ENCODE measurements at places on chromosomes 11 and 22. TPM values are rescaled to one million over a fixed set of nuclear protein-coding genes. Genes with fewer than 3 reads are reported as not detected.

The C1QTNF5 gene
- total RNA-seq = not detected

The DRD4 gene
- total RNA-seq = 0.60 TPM

The TSPAN32 gene
- 5.6 TPM for total RNA-seq

The CTSW gene
- total RNA-seq = 16.8 TPM

- no peak for DNase-seq
These were observed 38.8 kb downstream of the STIM1 start for GRCh38 chr11:3894128-3894731.

DNA sequence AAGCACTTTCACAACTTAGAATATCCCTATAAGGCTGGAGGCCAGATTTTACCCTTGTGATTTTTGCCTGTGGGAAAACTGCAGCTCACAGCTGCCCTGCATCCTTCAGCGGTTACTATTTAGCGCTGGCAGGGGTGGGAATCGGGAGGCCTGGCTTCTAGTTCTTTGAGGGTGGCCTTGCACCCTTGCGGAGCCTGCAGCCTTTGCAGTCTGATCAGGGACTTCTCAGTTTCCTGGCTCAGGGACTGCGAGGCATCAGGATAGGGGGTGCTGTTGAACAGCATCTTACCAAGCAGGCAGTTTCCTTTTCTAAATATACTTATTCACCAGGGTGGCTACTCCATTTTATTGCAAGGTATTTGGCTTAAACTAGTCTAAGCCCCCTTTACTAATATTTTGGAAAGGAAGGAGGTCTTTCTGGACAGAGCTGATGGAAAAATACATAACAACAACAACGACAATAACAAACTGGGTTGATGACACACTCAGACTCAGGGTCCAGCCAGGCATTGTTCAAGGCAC is 2.9 kb upstream of the APOA1 start:
- no peak for DNase-seq

DNA sequence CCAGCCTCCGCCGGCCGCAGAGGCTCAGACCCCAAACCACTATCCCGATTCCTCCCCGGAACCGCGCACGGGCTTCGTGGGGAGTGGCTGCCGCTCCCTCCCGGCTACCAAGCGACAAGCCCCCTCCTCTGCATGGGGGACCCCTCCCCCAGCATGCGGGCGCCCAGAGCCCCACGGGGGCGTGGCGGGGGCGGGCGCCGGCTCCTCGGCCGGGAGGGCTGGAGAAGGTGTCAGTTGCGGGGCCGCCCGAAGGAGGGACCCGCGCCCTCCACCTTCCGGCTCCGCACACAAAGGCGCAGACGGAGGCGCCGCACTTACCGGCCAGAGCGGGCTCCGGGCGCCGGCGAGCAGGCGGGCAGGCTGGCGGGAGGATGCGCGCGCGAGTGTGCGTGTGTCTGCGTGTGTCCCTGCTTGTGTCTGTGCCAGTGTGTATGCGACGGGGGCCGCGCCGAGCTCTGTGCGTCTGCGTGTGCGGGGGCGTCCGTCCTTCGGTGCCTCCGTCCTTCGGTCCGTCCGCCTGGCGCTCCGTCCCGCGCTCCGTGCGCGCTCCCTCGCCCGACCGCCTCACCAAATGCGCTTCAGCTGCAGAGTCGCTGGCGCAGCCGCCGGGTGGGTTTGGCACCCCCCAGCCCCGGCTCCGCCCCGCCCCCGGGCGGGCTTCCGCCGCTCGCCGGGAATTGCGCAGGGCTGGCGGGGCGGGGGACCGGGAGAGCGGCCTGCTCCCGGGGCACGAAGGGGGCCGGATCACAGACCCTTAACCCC is at the start of gene PTPN5:
Gene PTPN5 (minus strand): TSS at position 592 of the 762 bp plus-strand sequence. CDS start 19,840 bp downstream, outside the sequence.
- DNase-seq = no peak

DNA sequence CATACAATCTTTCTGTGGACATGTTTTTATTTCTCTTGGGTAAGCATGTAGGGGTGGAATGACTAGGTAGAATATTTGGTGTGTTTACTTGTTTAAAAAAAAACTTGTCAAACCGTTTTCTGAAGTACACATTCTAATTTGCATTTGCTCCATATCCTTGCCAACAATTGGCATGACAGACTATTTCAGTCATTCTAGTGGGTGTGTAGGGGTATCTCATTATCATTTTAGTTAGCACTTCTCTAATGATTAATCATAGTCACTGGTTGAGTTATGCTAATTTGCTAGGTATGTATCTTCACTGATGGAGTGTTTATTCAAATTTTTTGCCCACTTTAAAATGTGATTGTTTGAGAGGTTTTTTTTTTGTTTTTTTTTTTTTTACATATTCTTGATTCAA is 64.3 kb downstream of the C11orf65 start:
- no peak for DNase-seq

DNA sequence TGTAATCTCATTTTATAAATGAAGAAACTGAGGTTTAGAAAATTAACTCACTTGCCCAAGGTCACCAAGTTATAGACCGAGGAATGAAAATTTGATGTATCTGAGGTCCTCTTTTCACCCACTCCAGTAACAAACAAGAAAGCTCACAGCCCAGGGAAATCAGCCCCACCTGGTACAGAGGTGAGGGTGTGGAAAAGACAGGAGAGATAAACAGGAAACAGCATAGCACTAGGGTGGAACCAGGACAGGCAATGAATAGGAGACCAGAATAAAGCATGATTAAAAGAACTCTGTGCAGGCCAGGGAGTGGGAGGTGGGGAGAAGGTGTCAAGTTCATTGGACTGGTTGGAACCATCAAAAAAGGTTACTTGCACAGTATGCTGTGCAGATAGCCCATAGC is 46.2 kb upstream of the SMCO4 start:
- no peak for DNase-seq

DNA sequence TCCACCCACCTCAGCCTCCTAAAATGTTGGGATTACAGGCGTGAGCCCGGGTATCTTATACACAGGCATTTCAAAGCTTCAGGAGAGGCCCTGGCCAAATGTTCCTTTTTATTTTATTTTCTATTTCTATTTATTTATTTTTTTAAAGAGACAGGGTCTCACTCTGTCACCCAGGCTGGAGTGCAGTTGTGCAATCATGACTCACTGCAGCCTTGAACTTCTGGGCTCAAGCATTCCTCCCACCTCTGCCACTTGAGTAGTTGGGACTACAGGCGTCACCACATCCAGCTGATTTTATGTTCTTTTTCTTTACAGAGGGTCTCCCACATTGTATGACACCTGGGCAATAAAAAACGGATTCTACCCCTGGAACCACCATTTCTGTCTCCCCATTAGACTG is 71.2 kb downstream of the FBXO7 start:
- DNase-seq = no peak

Data from activated naive CD4-positive, alpha-beta T cell treated with anti-CD3 and anti-CD28 coated beads, Interleukin-2, amount 50 U/mL, for 72 hours (primary cell).